Smooth muscle cell of the brain vasculature (primary cell): ENCODE measurements at places on chromosomes 3 and 15.

DNA sequence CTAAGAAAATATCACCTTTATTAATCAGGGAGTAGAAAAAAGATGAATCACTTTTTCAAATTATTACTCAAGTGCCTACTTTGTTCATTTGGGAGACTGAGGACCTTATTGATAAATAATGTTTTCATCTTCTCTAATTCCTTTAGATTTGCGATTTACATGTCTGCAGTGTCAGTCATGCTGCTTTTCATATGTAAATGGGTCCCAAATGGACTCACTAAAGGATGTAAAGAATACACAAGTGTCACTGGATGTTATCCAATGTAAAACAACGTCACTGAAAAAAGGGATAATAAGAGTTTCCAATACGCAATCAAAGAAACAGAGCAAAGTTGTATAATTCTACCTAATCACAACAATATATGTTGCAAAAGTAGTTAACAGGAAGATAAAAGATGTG lies 84.9 kb downstream of the TFDP2 start:
- DNase-seq = no peak

DNA sequence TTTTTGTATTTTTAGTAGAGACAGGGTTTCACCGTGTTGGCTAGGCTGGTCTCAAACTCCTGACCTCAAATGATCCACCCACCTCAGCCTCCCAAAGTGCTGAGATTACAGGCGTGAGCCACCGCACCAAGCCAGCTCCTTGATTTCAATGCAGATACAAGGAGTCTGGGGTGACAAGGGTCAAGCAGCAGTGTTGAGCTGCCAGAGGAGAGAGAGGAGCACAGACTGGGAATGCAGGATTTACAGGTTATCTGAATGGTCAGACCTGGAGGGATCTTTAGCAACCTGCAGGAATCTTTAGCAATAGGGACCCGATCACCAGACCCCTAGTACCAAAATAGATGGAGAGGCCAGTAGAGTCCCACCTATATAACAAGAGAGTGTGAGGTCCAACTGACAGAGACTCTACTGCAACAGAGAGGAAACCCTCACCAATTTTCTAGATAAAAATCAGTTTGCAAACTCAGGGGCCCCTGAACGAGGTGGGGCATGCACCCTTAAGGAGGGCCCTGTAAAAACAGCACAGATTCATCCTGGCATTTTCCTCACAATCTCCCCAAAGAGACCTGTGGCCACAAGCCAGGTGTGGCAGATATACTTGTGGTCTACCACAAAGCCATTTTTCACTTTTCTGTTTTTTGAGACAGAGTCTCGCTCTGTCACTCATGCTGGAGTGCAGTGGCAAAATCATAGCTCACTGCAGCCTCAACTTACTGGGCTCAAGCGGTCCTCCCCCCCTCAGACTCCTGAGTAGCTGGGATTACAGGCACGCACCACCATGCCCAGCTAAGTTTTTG lies 10.7 kb upstream of the SHISA5 start:
- DNase-seq = no peak

DNA sequence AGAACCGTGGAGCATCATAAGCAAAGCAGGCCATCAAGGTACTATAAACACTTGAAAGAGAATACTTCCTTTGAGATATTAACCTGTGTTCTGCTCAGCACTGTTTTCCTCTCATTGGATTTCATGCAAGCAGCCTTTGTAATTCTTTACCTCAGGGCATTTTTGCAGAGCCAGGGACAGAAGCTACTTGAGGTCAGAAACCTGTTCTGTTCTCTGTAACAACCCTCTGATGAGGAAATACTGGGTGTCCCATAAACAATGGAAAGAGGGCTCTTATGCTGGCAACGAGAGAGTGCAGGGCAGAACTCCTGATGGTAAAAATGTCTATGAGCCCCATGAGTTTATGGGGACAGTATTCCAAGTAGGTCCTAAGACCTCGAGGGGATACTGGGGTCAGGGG lies 66.0 kb downstream of the DCLK3 start:
- DNase-seq = no peak

DNA sequence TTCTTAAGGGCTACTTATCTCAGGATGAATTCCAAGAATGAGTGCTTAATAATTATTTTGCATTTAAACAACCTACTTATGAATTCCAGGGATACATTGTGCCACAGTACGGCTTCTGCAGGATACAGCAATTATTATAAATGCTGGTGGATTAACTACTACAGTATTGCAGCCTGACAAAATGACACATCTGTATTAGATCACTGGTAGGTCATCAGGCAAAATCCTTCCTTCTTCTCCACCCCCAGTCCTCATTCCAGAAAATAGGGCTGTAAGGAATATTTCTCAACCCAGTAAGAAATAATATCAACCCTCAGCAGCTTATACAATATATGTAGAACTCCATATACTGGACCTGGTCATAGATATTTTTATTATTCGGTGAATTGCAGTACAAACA lies 79.3 kb upstream of the RORA start:
- no peak for DNase-seq

GRCh38 chr15:29044503-29044901 lies 158.7 kb downstream of the APBA2 start:
- DNase-seq = no peak

DNA sequence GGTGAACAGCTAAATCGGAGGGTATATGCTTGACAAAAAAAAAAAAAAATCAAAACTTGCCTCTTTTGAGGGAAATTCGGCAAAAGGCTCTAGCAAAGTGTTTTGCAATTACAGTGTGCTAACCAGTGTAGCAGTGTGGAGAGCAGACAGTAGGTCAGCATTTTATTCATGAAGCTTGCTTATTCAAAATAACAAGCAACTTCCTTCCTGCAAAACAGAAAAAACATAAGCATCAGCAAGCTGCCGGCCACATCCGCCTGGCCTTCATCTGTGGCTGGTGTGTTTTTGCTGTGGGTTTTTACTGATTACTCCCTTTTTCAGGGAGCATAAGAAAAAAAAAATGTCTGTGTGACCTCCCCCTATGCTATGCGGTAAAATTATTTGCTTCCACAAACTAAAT lies 434.1 kb downstream of the OCA2 start:
- no peak for DNase-seq

GRCh38 chr3:20125897-20126296 lies 60.1 kb downstream of the SGO1 start:
- no peak for DNase-seq

DNA sequence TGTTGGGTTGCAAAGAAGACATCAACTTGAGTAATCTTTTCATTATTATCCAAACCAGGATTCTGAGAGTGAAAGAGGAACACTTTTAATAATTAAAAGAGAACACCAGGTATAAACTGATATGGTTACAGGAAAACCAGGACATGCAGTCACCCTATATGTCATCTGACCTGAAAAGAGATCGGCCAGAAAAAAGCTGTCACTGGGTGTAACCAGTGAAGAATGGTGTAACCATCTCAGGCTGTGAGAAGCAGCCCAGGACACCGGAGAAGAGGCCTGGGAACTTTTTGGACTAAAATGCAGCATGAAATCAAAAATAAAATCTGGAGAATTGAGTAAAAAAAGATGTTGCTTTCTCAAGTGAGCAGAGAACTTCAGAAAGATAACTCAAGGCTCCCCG lies 10.1 kb upstream of the CCDC80 start:
- DNase-seq = no peak

DNA sequence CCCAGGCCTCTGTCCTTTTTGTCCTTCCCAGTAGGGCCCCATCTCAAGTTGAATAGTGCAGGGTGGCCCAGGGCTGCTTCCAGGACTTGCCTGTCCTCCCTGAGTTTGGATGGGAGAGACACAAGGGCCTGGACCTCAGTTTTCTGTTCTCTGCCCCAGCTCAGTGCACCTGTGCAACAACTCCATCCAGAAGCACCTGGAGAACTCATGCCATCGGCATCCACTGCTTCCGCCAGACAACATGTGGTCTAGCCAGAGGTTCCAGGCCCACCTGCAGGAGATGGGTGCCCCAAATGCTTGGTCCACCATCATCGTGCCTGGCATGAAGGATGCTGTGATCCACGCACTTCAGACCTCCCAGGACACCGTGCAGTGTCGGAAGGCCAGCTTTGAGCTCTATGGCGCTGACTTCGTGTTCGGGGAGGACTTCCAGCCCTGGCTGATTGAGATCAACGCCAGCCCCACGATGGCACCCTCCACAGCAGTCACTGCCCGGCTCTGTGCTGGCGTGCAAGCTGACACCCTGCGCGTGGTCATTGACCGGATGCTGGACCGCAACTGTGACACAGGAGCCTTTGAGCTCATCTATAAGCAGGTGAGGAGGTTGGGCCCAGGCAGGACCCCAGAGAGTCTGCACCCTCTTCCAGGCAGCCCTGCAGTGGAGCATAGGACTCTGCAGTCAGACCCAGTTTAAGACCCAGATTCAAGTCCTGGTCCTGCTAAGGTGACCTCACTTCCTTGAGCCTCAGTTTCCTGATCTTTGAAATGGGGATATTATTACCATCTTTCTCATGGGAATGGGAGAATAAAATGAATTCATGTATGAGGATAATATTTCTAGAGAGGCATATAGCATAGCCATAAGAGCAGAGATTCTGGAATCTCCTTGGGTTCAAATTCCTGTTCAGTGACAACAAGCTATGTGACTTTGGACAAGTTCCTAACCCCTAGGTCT lies 14.7 kb downstream of the RPUSD3 start:
- no peak for DNase-seq

GRCh38 chr3:85081191-85081906 lies 122.6 kb downstream of the CADM2 start:
- no peak for DNase-seq

GRCh38 chr3:7062714-7063113 lies 201.8 kb downstream of the GRM7 start:
- no peak for DNase-seq

DNA sequence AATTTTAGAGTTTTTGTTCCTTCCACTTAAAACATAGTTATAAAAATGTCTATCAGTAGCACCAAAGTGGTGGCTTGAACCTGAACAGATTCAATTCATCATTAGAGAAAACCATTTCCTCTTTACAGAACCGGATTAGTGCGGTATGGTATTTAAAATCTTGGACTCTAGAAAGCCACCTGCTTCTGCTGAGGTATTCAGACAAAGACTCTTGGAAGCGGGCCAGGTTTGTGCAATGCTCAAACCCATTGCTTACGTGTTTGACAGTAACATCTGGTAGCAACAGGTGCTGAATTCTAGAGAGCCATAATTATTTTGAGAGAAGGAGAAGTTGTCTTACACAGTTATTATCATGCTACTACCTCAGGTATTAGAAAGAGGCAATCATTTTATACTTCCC lies 290.5 kb downstream of the NAALADL2 start:
- DNase-seq = no peak

DNA sequence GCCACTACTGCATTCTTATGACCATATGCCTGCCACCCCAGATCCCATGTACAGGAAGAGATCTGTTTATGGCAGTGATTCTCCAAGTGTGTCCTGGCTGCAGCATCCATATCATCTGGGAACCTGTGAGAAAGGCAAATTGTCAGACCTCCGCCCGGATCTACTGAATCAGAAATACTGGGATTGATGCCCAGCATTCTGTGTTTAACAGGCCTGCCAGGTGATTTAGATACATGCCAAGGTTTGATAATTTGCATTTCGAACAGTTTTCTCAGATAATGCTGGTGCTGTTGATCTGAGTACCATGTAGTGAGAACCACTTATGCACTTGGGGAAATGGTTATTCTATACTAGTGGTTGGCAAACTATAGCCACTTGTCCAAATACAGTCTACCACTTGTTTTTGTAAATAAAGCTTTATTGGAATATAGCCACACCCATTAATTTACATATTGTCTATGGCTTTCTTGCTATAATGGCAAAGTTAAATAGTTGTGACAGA lies 165.4 kb downstream of the SSR3 start:
- DNase-seq = no peak

GRCh38 chr3:77254967-77255831 lies 215.3 kb downstream of the ROBO2 start:
- peak; percentile 37 for DNase-seq

DNA sequence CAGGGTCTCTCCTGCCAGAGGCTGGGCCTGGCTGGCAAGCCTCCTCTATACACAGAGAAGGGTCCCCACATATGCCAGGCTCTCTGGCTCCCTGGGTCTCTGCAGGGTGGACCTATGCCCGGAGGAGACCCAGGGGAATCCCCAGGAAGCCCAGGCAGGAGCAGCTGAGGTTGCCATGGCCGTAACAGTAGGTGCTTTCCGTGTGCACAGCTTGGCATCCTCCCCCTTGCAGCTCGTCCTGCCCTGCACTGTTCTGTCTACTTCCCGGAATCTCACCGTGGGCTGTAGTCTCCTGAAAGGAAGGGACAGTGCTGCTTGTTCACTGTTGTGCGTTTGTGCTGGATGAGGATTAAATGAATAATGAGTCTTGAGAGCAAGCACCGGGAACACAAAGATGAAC lies 47.8 kb downstream of the DAPK2 start:
- DNase-seq = no peak

DNA sequence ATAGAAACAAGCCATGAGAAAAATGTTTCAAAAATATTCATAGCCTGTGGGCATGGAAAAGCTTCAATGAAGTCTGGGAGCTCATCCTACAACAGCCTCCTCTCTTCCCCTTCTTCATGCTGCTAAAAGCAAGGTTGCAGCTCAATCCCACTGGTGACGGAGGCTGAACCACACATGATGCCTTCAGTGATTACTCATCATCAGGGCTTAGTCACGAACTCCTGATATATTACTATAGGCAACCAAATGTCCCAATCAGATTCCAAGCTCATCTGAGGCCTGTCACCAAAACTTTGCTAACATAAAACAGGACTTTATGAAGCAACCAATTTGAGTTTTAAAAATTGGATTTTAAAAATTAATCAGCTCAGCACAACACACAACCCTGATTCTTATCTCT lies 24.0 kb upstream of the SLC24A5 start:
- no peak for DNase-seq

- DNase-seq = no peak
These were observed 6.8 kb upstream of the PDCD6IP start for GRCh38 chr3:33791477-33792166.

GRCh38 chr15:29674661-29675533 lies 147.4 kb downstream of the TJP1 start:
- no peak for DNase-seq

DNA sequence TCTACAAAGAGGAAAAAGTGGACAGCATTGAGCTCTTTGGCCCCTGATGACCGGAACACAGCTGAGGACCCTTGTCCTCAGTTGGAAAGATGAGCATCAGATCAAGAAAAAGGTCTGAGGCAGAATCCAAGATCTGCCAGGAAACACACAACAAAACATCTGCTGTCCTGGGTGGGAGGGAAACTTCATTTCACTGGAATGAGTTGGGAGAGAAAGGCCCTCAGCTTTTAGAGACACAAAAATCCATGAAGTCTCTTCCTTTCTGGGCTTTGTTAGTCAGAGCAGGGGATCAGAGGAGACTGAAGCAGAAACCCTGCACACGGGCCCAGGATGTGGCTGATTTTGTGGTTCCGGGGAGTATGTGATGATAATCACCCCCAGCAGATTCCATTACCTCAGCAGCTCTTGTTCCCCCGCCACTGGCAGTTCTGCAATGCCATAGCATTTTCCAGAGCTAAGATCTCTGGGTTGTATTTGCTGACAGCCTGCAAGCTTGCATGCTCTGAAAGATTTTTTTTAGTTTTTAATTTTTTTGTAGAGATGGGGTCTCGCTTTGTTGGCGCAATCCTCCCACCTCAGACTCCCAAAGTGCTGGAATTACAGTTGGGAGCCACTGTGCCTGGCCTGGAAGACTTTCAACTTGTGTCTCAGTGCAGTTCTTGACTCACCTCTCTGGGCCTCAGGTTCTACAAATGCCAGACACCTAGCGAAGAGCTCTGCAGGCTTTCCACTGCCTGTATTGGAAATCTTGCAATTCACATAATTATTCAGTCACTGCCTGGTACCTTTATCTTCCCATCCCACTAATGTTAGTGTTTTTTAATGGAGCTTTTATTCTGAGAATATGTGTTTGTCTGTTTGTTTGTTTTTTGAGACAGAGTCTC lies 5.8 kb upstream of the TATDN2 start:
- DNase-seq = no peak

GRCh38 chr3:59425371-59425770 lies 375.5 kb upstream of the CFAP20DC start:
- DNase-seq = peak; percentile 26
